ENCODE measurements at places on chromosomes 1 and 21. TPM values are rescaled to one million over a fixed set of nuclear protein-coding genes. Genes with fewer than 3 reads are reported as not detected.

- DNase-seq, result no peak
Measured at GRCh38 chr1:221806984-221807383, 65.1 kb upstream of the DUSP10 start.

The SLAMF6 gene
- not detected for total RNA-seq

GRCh38 chr1:30929944-30930525 lies 21.5 kb upstream of the SDC3 start:
- DNase-seq, result no peak

The MYOC gene
- not detected for total RNA-seq

Measured in H4 (cell line).